ENCODE measurements at places on chromosomes 11 and 22. TPM values are rescaled to one million over a fixed set of nuclear protein-coding genes. Genes with fewer than 3 reads are reported as not detected.

DNA sequence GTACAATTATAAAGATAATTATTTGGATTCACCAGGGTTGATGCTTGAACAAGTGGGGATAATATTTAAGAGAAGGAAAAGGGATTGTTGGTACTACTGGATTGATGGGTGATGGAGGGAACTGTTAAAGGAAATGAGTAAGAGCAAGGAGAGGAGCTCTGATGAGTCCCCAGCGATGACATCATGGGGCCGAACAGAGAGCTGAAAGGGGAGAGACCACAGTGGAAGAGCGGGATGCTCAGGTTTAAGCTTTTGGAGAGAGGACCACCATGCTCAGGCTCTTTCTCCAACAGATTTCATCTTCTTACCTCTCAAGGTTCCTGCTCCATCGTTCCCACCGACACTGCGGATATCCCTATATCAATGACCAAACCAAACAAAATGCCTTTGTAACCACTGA, 568.7 kb downstream of the ETS1 start:
- DNase-seq, result no peak

Gene GLYATL2
- not detected for total RNA-seq

- no peak for DNase-seq
Measured at GRCh38 chr11:115699733-115700132, 195.5 kb upstream of the CADM1 start.

- no peak for DNase-seq
Measured at GRCh38 chr11:3857628-3858027, 2.2 kb downstream of the STIM1 start.

DNA sequence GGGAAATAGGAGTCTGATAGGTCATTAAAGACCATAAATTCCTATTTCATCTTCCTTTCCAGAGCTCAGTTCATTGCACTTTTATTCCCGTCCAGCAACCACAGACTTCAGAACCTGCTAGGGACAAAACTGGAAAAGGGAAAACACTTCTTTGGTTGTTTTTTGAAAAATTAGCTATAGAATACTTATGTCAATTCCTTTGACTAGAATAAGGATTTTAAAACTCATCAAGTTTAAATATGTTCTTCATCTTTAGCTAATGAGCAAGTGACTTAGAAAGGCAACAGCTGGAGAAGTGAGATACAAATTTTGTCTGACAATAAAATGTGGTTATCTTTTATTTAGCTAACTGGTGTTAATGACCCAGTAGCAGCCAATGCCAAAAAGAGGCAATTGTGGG, 206.9 kb downstream of the SOX6 start:
- no peak for DNase-seq

- DNase-seq, result no peak
Measured at GRCh38 chr11:2103668-2104523, 35.3 kb downstream of the IGF2 start.

DNA sequence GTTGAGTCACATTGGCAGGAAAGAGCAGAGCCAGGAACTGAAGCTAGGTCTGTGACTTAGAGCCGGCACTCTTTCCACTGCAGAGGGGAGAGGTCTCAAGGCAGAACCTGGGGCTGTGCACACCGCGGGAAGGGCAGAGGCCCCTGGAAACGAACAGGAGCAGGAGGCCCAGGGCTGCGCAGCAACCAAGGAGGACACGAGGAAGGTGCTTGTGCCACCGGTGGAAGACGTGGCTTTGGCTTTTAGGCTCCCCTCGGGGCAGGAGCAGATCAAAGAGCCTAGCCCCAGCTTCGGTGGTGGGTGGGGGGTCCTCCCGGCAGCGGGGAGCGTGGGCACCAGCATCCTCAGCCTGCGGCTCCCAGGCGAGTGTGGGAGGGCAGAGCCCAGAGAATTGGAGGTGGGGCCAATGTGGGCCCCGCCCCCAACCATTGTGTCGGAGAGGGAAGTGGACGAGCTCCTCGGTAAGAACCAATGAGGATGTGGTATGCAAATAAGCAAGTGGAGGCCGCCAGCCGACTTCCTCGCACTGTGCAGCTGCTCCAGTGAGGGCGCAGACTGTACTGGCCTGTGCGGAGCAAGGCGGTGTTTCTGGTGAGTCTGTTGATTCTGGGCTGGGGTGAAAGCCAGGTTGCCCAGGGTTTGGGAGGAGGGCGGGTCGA, at the start of gene CCDC116:
TSS of gene CCDC116 (plus strand) at position 524 of the 659 bp plus-strand sequence. CDS start 422 bp downstream, outside the sequence.
- DNase-seq, result peak; percentile 59

DNA sequence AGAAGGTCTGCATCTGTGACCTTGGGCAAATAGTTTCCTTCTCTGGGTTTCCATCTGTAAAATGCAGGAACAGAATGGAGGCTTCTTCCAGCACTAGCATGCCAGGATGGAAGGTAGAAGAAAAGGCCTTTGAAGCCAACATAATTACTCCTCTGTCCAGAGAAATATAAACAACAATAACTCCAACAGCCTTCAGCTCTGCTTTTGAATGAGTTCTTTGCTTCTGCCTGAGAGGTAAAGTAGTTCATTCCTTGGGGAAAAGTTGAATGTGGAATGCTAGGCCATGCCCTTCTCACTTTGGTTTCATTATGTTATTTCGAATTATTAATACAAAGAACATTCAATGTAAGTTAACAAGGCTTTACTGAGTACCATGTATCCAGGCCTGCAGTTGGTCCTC, 61.2 kb upstream of the BLID start:
- no peak for DNase-seq

GRCh38 chr11:117640041-117640440, 157.0 kb downstream of the DSCAML1 start:
- no peak for DNase-seq

GRCh38 chr22:44707752-44708151, 5.7 kb downstream of the PRR5 start:
- DNase-seq, result no peak

DNA sequence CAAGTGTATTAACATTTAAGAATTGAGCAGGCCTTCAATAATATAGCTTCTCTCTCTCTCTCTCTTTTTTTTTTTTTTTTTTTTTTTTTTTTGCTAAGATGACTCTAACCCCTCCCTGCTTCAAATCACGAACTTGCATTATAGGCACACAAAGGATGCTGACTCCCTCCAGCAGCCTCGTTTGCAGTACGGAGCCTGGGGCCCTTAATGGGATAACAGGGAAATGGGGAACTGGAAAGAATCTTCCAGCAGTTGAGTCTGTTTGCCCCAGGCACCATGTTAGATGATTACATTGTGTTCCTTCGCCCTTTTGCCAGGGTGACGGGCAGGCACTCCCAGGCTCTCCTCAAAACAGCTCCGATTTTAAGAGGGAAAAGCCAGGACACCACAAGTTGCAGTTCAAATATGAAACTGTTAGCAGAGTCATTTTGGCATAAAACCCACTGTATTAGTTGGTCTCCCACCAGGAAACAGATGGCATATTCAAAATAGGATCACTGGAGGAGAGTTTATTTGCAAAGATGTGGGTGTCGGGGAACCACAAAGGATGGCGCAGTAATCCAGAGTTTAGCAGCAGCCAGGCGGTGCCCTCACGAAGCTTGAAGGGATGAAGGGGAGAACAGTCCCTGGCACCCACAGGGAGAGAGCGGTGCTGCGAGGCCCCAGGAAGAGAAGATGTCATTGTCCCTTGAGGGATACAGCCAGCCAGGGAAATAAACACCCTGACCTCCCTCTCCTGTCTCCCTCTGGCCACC, 26.5 kb upstream of the TREH start:
- no peak for DNase-seq

Gene CABP4
- 1.1 TPM for total RNA-seq

DNA sequence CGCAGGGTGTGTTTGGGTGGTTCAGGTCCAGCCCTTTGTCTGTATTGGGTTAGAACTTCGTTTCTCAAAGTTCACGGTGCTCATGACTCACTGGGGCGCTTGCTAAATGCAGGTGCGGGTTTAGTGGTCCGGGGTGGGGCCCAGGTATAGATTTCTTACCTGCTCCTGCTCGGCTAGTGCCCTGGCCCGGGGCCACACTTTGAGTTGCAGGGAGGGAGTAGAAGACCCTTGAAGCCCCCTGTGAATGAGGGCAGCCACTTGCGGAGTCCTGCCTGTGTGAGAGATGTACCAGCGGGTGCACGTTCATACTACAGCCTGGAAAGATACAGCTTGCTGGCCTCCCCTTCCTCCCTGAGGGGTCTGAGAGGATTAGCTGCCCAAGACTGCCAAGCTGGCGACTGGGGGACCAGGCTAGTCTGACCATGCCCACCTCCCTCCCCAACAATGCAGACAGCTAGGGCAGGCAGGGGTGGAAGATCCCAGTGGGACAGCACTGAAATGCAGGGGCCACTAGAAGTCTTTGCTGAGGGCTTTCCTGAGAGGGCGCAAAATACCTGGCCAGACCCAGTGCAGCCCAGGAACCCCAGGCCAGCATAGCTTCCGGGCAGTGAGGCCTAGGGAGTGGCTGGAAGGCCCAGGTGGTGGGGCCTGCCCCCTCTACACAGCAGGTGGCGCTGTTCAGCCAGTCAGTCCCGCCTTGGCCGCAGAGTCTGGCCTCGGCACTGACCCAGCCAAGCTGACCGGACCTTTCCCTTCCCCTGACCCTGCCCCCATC, 5.1 kb upstream of the MYRF start:
- DNase-seq, result peak; percentile 19

DNA sequence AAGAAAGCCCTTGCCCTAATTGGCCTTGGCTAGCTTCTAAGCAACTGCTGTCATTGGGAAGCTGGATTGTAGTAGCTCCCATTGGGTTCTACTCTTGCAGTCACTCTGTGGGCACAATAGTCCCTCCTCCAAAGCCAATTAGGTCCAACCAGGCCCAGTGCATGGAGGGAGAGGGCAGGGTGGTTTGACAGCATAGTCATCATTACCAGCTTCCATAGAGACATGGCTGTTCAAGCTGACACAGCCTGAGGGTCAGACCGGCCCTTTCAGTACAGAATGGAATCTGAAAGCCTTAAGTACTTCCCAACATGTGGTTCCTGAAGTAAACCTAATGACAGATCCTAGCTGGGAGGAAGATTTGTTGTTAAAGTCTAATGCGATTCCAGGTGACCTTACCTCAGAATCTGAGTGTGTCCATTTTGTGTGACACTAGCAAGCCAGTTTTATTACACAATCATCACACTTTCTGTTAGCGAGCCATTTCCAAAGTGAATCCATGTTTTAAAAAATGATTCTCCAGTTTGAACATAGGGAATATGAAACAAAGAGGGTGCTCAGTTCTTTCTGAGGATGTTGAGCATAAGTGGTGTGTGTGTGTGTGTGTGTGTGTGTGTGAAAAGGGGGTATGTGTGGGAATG, 6.9 kb downstream of the PLET1 start:
- DNase-seq, result no peak

Gene H19
- total RNA-seq, result 0.54 TPM

DNA sequence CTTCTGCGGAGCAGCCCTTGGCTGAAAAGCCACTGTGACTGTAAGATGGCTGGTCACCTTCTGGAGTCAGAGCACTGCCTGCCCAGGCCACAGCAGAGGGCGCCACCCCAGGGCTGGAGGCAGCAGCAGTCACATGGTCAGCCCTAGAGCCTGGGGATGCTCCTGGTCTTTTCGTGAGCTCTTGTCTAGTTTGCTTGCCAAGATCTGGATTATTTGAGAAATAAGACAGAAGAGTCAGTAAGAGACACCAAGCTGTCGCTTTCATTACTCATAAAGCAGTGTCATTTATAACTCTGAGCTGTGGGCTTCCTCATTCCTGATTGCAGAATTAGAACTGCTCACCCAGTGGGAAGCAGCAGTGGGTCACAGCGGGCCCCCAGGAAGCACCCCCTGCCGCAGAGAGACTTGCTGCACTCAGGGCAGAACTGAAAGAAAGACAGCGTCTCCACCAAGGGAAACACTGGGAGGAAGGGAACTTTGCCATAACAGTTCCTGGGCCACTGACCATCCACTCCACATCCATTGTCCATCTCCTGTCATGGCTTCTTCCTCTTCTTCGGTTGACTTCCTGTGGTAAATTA, 56.7 kb downstream of the PPP6R2 start:
- no peak for DNase-seq

Gene IGLL1
- not detected for total RNA-seq

DNA sequence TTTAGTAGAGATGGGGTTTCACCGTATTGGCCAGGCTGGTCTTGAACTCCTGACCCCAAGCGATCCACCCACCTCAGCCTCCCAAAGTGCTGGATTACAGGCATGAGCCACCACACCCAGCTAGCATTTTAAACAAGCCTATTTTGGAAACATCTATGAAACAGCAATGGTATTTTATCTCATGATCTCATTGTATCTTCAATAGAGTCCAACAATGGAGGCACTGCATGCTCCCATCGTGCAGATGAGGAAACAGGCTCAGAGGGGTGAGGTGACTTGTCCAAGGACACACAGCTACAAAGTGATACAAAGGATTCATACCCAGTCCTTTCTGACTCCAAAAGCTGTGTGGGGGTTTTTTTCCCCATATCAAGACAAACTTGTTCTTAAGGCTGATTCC, 39.0 kb upstream of the RTL6 start:
- no peak for DNase-seq

DNA sequence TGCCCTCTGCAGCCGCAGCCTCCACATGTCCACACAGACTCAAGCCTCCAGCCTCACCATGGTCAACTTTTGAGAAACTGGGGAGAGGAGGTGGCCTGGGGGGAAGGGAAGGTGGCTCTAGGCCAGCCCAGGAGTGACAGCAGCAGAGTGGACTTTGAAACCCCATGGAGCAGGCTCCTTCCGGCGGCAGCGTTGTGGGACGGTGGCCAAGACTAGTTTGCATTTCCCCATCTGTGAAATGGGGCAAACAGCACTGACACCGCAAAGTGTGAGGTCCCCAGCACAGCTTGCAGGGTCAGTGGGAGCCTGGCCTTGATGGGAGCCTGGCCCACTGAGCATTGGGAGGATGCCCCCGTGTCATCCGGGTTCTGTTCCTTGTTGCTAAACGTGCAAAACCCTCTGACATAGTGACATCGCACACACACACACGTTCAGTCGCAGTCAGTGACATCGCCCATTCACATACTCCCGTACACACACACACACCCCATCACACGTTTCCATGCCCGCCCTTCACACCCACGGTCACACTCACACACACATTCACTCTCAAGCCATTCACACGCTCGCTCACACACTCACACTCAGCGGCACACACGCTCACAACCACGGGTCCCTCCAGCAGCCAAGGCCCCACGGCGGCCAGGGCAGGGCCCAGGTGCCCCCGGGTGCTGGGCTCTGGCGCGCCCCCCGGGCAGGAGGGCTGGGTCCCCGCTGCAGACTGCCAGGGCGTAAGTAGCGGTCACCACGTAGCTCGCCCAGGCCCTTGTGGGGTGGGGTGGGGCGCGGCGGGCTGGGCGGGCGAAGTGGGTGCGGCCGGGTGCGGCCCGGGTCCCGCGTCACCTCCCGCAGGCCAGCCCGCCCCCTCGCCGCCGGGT, 585 bp downstream of the CYB5R3 start:
- DNase-seq, result no peak

GRCh38 chr22:47647720-47648119, 885.3 kb downstream of the TBC1D22A start:
- no peak for DNase-seq

DNA sequence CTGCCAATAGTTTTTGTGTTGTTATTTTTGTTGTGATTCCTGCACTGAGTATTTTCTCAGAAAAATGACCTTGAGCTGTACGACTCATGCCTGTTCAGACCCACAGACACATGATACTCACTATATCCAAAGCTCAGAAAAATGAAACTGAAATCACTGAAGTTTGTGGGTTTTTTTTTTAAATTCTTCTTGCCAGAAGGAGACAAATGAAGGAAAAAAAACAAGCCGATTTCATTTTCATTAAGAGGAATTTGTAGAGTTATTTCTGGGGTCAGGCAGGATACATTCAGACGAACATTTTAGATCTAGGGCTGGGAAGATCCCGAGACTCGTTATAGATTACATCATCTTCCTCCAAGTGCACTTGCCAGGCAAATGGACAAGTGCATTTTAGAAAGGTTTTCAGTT, 60.4 kb downstream of the BMAL1 start:
- DNase-seq, result no peak

- no peak for DNase-seq
Measured at GRCh38 chr22:32612834-32613233, 138.2 kb downstream of the FBXO7 start.

Measured in activated T-cell treated with anti-CD3 and anti-CD28 coated beads, Interleukin-2, amount 50 U/mL, for 4 hours (primary cell).